Right ventricle myocardium superior (tissue), 1 donor: ENCODE measurements at places on chromosomes 12 and 14. TPM values are rescaled to one million over a fixed set of nuclear protein-coding genes. Genes with fewer than 3 reads are reported as not detected.

IQSEC3 gene
- 1.5 TPM for total RNA-seq

RAD9B gene
- total RNA-seq = 0.67 TPM

KRT72 gene
- total RNA-seq = not detected

DNA sequence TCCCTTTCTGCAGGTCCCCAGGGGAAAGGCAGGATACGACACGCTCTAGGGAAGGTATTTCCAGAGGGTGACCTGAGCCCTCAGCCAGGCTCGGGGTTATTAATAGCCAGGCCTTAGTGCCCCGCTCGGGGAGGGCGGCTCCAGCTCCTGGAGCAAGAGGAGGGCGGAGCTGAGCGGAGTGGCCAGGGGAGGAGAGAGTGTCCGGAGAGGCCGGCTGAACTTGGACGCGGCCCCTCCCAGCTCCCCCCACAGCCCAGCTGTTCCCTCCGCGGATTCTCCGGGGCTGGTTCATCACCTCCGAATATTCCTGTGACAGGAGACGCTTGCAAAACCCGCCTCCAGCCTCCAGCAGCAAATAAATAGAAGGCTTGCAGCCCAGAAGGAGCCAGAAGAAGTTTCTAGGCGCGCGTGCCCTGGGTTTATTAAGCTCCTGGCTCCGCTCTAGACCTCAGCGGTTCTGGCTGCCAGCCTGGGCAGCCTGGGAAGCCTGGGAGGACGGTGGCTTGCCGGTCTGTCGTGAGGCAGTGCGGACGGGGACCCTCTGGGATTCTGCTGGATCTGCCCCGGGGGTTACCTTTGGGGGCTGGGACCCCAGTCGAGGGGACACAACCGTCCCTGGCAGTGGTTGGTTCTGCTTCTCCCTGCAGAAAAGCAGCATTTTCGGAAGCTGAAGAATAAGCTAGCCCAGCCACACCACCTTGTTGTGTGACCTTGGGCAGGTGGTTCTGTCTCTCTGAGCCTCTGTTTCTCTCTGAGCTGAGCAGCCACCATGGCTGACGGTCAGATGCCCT is at the start of gene HSPB8:
HSPB8 (plus strand) TSS at position 388 of the 791 bp plus-strand sequence; CDS start at position 770, 382 bp downstream.
- peak; percentile 95 for DNase-seq

GRCh38 chr12:64687816-64688215 is 71.4 kb downstream of the GNS start:
- no peak for DNase-seq

DNA sequence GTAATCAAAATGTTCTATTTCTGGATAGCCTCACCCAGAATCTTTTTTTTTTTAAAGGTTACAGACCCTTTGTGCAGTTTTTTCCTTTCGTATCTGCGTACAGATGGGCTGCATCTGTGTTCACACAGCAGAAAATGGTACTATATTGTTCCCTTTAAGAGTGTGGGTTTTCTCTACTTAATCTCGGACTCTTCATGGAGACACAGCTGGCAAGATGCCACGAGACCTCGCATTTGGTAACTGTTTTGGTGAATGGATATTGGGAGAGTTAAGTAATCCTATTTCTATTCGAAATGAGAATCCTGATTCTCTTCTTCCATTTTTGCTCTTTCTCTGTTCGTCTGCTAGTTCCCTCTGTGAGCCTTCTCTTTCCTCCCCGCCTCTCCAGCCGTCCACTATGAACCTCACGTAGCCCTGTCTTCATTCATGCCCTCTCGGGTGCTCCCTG is 85.7 kb downstream of the SAMD4A start:
- peak; percentile 72 for DNase-seq

GRCh38 chr12:56593909-56594621 is 36.1 kb downstream of the BAZ2A start:
- DNase-seq = no peak

- DNase-seq = no peak
Observed at GRCh38 chr12:118145798-118146156, 9.9 kb downstream of the PEBP1 start.

GRCh38 chr12:89064151-89064550 is 288.1 kb downstream of the DUSP6 start:
- no peak for DNase-seq

DNA sequence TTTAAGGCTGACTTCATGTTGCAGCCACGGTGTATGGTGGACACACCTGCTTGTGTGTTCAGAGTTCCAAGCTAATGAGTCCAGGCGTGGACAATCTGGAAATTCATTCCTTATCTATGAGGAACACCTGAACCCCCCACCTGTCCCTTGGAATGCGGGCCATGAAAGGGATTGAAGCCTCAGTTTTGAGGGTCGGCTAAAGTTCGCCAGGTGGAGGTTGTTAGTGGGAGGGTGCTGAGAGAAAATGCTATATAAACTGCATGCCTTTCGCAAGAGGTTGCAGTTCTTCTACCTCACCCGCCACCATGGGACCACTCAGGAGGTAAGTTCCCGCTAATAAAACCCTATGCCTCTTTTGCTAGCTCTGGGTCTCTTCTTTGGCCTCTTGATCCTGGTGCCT is 348.0 kb downstream of the BCL11B start:
- no peak for DNase-seq

- no peak for DNase-seq
Observed at GRCh38 chr14:38982278-38982677, 120.8 kb downstream of the SEC23A start.
